ENCODE measurements at places on chromosomes 1 and 21.

GRCh38 chr1:186578325-186579016 is 101.8 kb downstream of the PTGS2 start:
- DNase-seq = no peak

GRCh38 chr1:156666862-156667609 is 10.2 kb downstream of the NES start:
- DNase-seq = no peak

- DNase-seq = no peak
These were observed 12.2 kb upstream of the FASLG start for GRCh38 chr1:172646653-172647052.

DNA sequence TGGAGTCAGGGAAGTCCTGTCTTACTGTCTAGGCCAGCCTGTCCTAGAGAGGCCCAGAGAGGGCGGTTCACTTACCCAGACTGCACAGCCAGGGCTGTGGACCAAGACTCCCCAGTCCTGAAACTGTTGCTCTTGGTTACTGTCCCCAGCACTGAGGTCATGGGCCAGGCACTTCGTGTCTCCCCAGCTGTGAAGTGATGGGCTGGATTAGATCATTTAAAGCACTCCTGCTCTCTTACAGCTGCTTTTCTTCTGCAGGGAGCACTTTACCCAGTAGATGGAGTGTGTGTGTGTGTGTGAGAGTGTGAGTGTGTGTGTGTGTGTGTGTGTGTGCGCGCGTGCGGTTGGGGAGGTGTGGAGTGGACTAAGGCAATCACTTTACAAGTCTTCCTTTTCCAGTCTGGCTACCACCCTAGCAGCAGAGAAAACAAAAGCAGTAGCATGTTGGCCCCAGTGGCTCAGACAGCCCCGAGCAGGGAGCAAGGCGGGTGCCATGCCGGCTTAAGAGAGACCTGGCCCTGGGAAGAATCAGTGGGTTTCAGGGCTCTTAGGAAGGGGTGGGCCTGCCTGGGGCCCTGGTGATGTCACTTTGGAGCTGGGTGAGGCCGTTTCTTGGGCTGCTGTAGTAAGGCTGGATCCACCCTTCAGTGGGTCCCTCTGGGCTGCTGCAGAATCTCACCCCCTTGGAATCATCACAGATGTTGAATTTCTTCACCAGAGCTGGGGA is 2.4 kb downstream of the SPSB1 start:
- no peak for DNase-seq

GRCh38 chr1:36223381-36223995 is 755 bp upstream of the THRAP3 start:
- no peak for DNase-seq

DNA sequence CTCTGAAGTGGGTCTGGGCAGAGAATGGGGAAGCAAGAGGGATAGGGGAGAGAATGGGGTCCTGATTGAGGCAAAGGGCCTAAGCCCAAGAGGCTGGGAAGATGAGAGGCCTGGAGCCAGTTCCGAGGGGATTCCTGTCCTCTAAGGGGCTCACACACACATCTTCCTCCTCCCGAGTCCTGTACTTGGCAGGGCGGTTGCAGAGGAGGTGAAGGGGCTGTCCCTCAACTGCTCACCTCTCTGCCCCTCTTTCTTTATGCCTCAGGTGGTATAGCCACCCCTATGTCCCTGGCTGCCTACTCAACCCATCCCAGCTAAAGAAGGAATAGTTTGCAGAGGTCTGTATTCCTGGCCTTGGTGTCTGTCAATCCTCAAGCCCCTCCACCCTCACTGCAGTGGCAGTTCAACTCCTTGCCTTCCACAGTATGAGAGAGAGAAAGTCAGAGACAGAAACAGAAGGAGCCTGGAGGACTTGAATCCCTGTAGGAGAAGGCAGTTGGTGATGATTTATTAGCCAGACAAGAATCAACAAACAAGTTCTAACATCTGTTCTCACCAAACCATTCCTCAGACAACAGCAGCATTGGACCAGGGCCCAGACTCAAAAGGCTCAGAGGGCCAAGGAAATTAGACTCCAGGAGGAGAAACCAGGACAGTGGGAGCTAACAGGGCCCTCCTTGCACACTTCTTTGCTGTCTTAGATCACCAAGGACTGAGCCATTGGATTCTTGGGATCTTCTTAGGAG is 10.7 kb downstream of the SH2D2A start:
- DNase-seq = no peak

- DNase-seq = no peak
These were observed 115.1 kb upstream of the TMEM51 start for GRCh38 chr1:15038232-15039016.

DNA sequence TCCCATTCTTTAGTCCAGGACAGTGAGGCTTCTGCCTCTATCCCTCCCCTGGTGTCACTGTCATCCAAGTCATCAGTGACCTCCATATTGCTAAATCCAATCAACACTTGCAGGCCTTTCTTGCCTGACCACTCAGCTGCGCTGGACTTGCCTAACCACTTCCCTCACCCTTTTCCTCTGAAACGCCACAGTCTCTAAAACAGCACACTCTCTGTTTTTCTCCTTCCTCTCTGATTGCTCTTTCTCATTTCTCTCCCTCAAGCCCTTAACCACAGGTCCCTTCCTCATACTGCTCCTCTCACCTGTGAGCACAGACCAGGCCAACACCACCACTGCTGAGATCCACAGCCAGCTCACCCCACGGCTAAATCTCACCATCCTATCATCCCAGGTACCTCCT is 17.5 kb downstream of the TAL1 start:
- DNase-seq = no peak

GRCh38 chr1:159580340-159580739 is 7.3 kb upstream of the APCS start:
- DNase-seq = no peak

DNA sequence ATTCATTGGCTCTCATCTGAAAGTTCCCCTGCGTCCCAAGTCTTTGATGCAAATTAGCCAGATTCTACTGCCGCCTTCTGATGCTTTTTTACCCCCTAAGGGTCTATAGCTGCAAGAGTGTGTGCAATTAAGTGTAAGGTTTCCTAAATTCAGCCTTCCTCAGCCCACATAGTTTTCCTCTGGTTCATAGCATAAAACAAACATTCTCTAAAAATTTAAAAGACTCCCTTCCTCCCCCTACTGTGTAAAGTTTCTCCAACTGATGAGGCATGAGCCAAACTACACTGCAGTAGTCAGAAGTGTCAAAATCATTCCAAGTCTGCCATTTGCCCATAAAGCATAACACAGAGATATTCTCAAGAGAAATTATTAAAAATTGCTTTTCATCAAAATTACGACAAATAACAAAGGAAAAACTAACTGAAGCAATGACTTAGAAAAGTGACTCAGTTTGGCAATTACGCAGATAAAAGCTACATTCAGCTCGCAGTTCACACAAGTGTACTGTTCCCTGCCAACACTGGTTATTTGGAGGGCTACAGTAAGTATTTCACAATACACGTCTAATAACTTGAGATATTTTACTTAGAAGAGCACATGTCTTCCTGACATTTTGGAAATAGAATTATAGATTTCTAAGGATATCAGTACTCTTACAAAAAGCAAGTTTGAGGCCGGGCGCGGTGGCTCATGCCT is 15.4 kb downstream of the KCNH1 start:
- no peak for DNase-seq

- no peak for DNase-seq
These were observed 125.0 kb upstream of the B3GALT2 start for GRCh38 chr1:193311226-193311948.

DNA sequence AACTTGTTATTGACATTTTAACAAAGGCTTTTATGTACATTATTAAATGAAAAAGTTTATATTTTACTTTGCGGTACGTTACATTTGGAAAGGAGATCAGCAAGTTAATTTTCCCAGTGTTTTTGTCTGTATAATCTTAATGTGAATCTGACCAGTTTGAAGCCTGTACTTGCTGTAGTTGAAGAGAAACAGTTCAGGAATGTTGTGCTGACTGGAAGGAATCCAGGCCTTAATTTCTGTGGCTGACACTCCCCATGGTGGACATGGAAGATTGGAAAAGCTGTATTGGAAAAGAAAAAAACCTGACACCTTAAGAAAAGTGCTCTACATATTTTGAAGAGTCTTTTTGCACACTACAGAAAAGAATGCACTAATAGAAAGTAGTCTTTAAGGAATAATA is 15.5 kb downstream of the LEPR start:
- DNase-seq = no peak

GRCh38 chr1:48442864-48443619 is 29.0 kb downstream of the SPATA6 start:
- no peak for DNase-seq

GRCh38 chr1:220775240-220775853 is 11.4 kb upstream of the MTARC1 start:
- no peak for DNase-seq

GRCh38 chr1:217048104-217048707 is 325.0 kb upstream of the ESRRG start:
- DNase-seq = no peak

- no peak for DNase-seq
These were observed 25.7 kb downstream of the PMVK start for GRCh38 chr1:154910851-154911250.

DNA sequence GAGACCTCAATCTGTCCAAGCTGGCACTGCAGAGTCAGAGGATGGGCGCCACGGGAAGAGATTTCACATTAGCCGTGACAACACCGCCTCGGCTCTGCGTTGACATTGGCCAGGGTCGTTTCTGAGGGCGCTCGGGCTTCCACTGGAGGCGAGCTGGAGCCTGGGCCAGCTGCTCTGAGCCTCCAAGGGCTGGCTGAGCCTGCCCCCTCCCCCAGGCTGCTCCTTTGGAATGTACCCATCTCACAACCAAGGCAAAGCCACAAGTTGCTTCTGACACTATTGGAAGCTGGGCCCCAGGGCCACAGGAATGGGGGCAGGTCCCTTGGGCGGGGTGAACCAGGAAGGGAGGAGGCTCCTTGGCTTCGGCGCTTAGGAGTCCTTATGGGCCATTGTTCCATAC is 12.7 kb downstream of the GPR3 start:
- no peak for DNase-seq

- DNase-seq = no peak
These were observed 50.7 kb downstream of the MACF1 start for GRCh38 chr1:39255222-39255621.

DNA sequence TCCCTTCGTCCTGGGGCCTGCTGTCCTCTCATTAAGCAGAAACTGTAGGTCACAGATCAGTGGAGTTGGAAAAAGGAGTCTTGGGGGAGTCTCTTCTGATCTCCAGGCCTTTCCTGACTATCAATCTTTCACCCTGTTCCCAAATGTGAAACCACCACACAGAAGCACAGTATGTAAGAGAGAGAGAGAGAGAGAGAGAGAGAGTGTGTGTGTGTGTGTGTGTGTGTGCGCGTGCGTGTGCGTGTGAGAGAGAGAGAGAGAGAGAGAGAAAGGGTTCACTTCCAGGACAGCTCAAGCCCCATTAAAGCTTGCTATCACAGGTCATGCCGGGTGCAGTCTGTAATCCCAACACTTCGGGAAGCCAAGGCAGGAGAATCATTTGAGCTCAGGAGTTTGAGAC is 1.5 kb upstream of the TTC24 start:
- no peak for DNase-seq

DNA sequence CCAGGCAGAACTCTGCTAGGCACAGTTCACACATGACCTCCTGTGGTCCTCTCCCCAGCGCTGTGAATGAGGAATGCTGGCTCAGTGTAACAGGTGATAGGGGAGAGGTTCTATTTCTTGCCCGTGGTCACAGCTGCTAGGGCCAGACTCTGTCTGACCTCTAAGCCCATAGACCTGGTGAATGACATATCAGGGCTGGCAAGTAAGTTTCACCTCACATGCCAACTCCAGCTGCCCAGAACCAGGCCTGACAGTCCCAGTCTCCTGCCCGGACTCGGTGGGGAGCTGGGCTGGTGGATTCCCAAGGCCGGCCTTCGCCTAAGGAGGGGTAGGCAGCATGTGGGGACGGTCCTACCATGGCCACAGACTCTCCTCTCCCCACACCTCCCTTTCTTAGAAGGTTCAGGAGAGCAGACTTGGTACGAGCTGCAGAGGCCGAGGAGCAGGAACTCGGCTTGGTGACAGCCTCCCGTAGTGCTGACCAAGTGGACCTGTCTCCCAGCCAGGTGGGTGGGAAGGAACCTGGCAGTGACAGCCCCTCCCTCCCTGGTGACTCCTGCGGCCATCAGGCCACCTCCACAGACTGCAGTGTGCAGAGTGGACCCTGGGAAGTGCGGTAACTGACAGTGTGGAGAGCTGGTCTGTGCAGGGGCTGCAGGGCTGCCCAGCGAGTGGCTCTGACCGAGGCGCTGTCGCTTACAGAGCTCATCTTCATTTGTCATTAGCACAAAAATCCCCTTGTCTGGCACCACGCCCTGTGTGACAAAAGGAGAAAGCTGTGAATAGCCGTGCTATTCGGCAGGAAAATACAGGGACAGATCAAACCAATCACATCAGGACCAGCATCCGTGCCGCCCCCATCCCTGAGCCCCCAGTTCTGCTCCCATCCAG is 74.6 kb downstream of the SCCPDH start:
- DNase-seq = no peak

DNA sequence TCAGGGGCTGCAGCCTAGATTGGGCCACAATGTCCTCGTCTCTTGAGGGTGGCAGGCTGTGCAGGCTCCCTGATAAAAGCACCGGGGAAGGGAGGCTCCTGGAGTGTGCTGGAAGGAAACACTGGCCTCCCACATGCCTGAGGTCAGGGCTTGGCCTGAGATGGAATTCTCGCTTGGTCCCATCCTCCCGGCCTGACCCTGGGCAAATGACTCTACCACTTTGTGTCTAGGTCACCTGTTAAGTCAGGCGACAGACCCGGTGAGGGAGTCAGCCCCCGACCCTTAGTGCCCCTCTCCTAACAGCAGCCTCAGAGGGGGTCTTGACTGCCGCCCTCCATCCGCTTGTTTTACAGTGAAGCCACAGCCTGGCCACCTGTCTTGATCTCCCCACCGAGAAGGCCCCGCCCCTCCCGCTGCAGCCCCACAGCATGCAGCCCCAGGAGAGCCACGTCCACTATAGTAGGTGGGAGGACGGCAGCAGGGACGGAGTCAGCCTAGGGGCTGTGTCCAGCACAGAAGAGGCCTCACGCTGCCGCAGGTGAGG is 2.5 kb downstream of the SMIM1 start:
- no peak for DNase-seq

DNA sequence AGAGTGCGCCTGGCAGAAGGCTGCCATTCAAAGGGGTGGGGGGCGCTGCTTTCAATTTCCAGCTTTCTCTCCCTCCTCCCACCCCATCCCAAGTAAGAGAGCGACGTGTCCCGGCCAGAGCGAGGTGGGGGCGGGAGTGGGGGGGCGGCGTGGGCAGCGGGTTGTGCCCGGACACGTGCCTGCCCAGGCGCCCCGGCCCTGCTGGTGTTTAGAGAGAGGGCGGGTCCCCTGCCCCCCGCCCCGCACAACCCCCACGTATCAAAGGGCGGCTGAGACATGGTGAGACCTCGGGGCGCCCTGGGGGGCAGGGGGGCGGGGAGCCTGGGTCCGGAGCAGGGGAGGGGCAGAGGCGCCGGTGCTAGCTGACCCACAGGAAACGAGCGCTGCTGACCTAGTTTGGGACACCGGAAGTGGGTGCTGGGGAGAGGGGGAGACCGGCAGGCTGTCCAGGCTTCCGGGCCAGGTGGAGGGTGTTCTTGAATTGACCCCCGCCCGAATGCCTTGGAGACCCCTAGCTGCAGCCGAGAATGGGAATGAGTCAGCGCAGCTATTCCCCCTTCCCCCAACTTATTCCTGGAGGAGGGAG is 1.3 kb downstream of the ZBTB7B start:
- DNase-seq = peak; percentile 88

Data from coronary artery (tissue), 2 donors.